ENCODE measurements at places on chromosomes 7 and 10.
A peak's percentile ranks its signal among the peaks of the same experiment; 100 is the strongest.

GRCh38 chr7:145313551-145313950 lies 477.7 kb upstream of the TPK1 start:
- DNase-seq = no peak

DNA sequence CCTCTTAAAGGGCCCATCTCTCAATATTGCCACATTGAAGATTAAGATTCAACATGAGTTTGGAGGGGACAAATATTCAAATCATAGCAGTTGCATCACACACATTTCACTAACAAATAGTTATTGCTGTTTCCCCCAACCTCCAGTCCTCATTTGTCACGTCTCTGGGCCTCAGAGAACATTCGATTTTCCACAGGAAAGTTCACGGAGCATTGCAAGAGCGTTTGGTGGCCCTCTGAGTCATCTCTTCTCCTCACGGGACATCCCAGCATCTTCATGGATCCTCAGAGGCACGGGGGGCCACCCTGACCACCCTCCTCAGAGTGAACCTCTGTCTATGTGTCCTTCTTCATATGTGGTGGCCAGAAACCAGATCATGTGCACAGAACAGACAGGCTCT lies 50.3 kb upstream of the CHST15 start:
- no peak for DNase-seq

DNA sequence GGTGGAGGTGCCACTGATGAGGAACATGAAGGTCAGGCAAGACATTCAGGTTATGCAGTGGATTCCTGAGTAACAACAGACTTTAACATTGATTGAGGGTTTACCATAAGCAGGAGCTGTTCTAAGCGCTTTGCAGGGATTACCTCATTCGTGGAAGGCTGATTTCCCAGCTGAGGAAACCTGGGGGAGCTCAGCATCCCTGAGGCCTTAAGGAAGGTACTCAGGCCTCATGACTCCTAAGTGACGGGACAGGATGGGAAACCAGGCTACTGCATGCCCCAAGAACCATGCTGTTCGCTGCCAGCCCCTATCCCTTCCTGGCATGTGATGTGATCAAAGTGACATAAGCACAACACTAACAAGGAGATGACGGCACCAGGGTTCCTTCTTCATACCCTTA lies 143.6 kb upstream of the NFE2L3 start:
- DNase-seq = no peak

GRCh38 chr10:71494980-71495381 lies 98.3 kb downstream of the CDH23 start:
- no peak for DNase-seq

- DNase-seq = no peak
These were observed 554.8 kb downstream of the CALN1 start for GRCh38 chr7:71857338-71857737.

DNA sequence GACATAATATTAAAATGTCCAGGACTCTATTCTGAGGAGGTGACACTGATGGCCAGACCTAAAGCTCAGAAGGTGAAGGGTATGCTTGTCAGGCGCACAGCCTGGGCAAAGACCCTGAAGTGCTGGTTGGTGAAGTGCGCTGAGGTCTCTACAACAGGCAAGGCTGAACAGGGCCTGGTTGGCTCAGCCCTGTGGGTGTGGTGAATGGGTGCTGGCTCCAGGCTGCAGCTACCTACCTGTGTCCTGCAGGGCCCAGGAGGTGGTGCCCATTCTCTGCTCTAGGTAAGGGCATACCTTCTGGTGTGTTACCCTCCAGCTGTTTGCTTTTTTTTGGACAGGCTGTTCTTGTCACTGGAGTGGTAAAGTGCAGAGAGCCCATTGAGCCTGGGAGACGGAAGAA lies 85.1 kb downstream of the RAMP3 start:
- no peak for DNase-seq

GRCh38 chr10:30834651-30835050 lies 197.0 kb downstream of the ZNF438 start:
- DNase-seq = no peak

- no peak for DNase-seq
These were observed 258.6 kb downstream of the TEX36 start for GRCh38 chr10:125424191-125424847.

- no peak for DNase-seq
These were observed 14.6 kb downstream of the TWIST1 start for GRCh38 chr7:19102884-19103283.

DNA sequence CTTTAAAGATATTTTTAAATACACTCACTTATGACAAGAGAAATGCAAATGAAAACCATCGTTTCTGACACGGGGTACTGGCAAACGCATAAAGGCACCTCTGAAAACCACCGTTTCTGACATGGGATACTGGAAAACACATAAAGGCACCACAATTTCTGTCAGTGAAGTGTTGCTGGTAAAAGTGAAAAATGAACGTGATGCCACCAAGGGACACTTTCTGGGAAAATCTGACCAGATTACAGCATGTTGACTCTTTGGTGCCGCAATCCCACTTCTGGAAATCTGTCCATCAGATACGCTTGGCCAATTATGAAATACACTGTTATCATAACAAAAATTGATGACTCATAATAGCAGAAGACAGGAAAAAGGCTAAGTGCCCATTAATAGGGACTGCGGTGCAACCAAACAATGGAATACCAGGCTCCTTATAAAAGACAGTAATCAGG lies 131.7 kb downstream of the ZMYND11 start:
- DNase-seq = no peak

- peak; percentile 36 for DNase-seq
These were observed 22.6 kb upstream of the VDAC2 start for GRCh38 chr10:75187961-75188426.

DNA sequence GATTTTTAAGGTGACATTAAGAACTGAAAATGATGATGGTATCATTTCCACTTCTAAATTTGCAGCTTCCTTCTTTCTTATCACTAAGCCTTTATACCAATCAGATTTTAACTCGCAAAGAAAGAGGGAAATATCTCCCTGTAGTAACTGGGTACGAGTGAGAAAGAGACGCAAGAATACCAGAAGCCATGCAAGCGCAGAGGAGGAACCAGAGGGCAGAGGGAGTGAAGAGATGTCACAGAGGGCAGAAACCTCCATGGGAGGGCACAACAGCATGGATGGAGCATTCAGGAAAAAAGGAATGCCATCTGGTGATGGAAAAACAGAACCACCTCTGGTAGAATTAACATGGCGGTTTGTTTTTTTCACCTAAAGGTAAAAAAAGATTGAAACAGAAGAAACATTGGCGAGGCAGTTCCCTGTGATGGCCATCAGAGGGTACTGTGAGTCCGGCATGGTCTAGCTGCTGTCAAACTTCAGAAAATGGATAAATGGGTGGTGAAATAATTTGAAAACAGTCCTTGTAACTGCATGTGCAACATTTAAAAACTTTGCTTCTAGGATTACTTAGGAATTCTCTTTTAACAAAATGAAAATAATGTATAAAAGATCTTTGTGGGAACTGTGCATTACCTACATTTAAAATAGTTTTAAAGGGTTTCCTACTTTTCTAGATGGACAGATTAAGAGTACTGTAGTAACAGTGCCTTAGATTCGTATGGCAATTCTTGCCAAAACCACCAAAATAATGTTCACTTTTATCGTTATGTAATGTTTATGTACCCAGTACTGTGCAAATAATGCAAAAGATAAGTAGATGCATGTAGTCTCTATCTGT lies 91.8 kb downstream of the ARHGAP12 start:
- DNase-seq = no peak

GRCh38 chr10:76942628-76943416 lies 694.8 kb downstream of the KCNMA1 start:
- no peak for DNase-seq

GRCh38 chr7:149071182-149071635 lies 19.3 kb downstream of the ZNF786 start:
- no peak for DNase-seq

DNA sequence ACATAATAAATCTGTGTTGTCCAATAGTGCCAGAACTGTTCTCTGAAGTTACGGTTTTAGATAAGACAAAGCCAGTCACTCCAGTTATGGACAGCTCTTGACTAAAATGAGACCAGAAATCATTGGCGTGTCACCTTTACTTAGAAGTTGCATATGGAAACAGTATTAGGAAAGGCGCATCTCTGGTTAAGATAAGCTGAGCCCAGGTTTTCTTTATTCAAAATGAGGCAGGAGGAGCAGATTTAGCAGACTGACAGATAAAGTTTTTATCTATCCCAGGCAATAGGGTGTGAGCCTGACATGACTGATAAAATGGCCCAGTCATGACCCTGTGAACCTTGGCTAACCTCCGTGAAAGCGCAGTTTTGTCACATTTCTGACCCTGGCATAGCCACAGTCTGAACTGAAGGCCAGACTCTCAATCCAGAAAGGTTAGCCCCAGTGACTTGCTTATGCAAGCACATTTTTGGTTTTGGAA lies 4.2 kb downstream of the CYP26A1 start:
- no peak for DNase-seq

GRCh38 chr7:139061416-139061815 lies 25.6 kb upstream of the ZC3HAV1L start:
- no peak for DNase-seq

- DNase-seq = no peak
These were observed 180.5 kb upstream of the AOAH start for GRCh38 chr7:36904802-36905201.
